ENCODE measurements at places on chromosomes 5 and 9.
A peak's percentile ranks its signal among the peaks of the same experiment; 100 is the strongest.

GRCh38 chr5:114447084-114447773 lies 85.4 kb downstream of the KCNN2 start:
- DNase-seq: peak; percentile 8

- no peak for DNase-seq
These were observed 241.4 kb upstream of the PCSK5 start for GRCh38 chr9:75649060-75649459.

DNA sequence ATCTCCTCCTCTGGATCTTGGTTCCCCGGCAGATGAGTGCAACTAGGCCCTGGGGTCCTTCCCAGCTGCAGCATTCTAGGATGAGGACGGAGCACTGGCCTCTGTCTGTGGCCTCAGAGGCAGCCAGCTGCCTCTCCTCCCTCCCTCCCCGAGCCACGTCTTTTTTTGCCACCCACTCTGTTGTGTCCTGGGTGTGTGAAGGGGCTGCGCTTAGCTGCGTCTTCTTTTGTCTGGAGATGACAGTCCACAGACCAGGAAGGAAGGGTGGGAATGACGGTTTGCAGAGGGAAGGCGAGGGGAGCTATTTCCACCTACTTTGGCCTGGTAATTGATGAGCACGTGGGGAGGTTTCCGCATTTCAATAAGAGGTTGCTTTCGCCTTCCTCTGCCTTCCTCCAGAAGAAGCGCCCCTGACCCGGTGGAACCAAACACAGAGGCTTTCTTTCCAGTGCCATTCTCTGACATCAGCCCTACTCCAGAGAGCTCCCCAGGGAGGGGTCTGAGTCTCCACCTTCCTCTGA lies 34.5 kb upstream of the GABRP start:
- DNase-seq: no peak

- no peak for DNase-seq
These were observed 45.1 kb downstream of the GLRX start for GRCh38 chr5:95777441-95777840.

- no peak for DNase-seq
These were observed 5.3 kb downstream of the DPYSL3 start for GRCh38 chr5:147504535-147504934.

- no peak for DNase-seq
These were observed 37.2 kb upstream of the SLC9A3 start for GRCh38 chr5:561408-561807.

- DNase-seq: no peak
These were observed 52.5 kb downstream of the NUP214 start for GRCh38 chr9:131177898-131178297.

DNA sequence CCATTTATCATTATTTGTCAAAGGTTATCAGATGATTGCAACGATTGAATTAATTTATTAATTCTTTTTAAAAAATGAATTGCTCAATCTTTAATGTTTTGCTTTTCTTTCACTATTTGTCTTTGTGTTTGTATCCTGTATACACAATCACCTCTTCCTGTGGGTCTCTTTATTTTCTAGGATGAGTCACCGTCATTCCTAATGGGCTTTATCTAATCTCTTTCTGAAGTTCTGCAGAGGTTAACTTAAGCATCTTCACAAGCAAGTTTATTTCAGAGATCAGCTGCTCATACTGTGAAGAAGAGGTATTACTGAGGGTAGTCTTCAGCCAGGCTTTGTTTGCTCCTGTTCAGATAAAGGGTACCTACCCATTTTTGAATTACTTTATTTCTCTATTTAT lies 323.9 kb downstream of the NNT start:
- DNase-seq: no peak

DNA sequence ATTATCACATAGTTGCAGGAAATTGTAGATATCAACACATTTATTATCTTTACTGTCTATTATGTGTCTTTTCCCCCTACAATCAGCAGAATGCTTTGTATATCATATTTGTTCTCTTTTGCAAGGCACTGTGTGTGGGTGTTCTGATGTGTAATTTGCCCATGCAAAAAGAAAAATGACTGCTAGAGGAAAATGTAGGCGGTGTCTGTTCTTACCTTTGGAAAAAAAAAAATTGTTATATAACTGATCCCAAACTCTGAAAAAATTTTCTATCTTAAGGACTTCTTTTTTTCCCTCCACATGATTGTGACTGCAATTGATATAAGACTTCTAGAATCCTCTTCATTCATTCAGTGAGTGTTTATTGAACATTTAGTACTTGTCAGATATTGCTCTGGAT lies 24.5 kb downstream of the MRPS30 start:
- DNase-seq: no peak

GRCh38 chr5:87061046-87061445 lies 206.6 kb upstream of the RASA1 start:
- DNase-seq: peak; percentile 6

DNA sequence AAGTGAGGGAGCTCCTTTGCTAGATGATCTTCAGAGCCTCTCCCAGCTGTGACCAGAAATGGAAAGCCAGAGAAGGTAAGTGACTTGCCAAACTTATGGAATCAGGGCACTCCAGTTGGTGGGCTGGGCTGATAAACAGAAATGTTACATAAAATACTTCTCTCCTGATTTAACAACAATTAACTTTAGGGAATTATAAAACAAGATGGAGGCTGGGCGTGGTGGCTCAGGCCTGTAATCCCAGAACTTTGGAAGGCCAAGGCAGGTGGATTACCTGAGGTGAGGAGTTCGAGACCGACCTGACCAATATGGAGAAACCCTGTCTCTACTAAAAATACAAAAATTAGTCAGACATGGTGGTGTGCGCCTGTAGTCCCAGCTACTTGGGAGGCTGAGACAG lies 899 bp upstream of the MED10 start:
- DNase-seq: no peak

GRCh38 chr5:81820863-81821262 lies 70.0 kb upstream of the SSBP2 start:
- no peak for DNase-seq

GRCh38 chr9:101536351-101536750 lies 2.7 kb downstream of the RNF20 start:
- peak; percentile 33 for DNase-seq

DNA sequence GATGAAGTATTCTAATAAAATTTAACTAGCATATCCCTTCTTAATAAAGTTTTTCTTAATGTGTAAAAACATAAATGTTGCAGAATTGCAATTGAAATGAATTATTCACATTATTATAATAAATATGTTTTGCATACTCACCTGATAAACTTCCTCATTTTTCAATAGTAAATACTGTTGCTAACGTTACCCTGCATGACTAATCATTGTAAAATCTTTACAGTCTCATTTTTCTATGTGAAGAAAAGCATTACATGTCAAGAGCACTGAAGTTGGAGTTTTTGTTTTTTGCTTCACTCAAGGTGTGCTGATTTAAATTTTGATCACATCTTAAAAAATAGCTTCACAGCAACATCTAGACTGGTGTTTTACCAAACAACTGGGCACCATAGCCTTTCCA lies 157.2 kb upstream of the CDH18 start:
- no peak for DNase-seq

- peak; percentile 62 for DNase-seq
These were observed 127.3 kb upstream of the PIK3R1 start for GRCh38 chr5:68088302-68088701.

DNA sequence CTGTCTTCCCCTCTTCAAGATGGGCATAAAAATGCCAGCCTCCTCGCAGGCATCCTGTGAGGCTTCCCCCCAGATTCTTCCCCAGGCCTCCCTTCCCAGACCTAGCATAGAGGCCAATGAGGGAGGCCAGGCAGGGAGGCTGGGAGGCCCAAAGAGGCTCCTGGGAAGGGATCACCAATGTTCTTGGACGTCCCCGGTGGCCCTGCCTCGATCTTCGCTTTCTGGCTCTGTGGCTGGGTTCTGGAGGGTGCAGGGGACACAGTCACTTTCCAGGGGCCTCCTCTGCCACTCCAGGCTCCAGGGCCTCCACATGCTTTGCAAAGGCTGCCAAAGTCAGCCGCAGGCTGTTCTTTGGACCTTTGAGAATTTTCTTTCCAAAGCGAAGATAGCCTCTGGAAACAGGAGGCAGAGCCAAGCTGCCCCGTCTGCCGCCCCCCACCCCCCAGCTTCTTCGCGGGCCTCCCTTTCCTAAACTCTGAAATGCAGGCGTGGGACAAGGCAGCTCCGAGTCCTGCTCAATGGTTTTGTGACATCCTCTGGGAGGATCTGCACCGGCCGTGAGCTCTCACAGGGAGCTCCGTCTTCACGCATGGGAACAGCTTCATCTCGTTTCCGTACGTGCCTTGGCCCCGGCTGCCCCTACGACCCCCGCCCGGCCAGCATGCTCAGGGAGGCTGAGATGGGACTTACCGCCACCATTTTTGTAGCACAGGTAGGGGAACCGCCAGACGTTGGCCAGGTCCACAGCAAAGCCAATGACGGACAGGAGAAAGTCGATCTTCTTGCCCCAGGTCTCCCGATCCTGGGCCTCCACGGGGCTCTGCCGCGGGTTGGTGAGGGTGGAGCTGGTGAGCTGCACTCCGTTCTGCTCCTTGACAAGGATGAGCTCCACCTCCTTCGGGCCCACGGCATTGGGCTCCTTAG lies 2.8 kb downstream of the SLC6A3 start:
- no peak for DNase-seq

DNA sequence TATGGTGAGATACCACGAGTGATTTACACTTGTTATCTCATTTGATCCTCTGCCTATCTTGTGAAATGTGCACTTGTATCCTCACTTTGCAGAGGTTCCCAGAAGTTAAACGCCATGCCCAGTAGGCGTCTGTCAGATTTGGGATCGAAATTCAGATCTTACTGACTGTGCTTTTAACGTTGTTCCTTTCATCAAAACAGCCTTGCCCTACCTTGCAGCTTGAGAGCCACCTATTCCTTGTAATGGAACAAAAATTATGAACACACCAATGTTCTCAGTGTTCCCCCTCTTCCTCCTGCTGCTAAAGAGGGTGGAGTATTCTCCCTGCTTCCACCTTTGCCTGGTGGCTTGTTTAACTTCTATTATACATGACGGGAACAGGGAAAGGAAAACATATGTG lies 257.0 kb downstream of the MSX2 start:
- no peak for DNase-seq

DNA sequence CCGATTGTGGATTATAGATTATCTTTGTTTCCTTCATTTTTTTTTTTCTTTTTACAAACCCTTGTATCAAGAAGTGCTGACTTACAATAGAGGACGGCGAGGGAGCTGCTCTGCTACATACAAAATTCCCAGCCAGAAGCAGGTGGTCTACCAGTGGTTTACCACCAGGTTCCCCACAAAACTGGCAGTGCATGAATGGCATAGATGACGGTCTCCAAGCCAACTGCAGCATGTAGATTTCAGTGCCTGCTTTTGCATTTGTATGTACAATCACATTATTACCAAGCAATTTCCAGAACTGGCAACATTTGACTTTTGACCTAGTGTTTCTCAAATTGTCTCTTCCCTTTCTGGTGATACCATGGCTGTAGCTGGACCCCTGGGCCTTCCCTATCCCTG lies 84.0 kb downstream of the ACER2 start:
- no peak for DNase-seq

- DNase-seq: no peak
These were observed 131.3 kb upstream of the ADRA1B start for GRCh38 chr5:159784993-159785392.

- no peak for DNase-seq
These were observed 89.9 kb downstream of the EHMT1 start for GRCh38 chr9:137708590-137709284.

DNA sequence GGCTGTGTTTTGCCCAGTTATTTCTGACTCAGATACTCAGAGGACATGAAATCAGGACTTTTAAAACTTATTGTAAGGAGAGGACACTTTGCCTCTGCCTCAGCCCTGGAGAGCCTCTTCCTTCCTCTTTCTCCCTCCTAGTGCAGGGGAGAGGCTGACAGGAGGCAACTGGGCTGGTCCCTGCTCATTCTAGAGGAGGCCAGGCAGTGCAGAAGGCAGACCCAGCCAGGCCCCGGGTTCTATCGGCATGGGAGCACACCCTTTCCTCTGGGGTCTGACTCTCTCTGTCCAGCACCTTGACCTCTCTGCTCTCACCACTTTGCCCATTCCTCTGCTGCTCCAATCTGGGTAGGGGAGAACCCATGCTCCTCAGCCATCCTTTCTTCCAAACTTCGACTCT lies 16.0 kb upstream of the SMIM32 start:
- no peak for DNase-seq

GRCh38 chr5:6458833-6459232 lies 10.2 kb downstream of the UBE2QL1 start:
- no peak for DNase-seq

DNA sequence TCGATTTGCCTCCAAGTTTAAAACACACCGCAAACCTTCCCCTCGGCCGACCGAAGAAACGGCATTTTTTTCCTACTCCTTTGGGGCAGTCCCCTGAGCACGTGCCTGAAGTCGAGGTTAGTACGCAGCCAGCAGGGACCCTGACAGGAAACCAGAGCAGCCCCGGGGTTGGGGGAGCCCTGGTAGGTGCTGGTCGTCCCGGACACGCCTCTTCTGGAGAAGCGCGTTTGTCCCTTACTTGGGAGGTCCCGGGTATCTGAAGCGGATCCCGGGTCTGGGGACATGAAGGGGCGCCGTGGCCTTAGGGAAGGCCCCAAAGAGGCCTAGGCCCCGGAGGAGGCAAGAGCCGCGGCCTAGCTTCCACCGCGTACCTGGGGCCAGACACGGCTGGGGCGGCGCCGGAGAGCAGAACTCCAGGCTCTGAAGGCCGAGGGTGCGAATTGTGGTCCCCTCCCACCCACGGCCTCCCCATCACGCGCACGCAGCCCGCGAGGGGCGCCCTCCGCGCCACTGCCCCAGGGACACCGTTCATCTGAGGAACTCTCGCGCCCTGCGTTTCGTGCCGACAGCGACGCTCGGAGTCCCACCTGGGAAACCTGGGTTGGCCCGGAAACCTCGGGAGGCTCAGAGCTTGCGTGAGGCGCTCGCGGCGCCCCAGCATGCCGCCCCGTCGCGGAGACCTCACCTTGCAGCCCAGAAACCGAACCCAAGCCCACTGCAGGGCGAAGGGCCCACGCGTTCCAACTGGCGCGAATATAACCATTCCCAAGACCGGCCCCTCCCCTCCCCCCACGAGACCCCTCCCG lies 10.4 kb downstream of the OTP start:
- DNase-seq: no peak

GRCh38 chr9:32171339-32171738 lies 213.1 kb upstream of the ACO1 start:
- DNase-seq: no peak

- peak; percentile 69 for DNase-seq
These were observed 38.8 kb downstream of the NFX1 start for GRCh38 chr9:33329117-33329563.

- no peak for DNase-seq
These were observed 561.2 kb upstream of the C9orf72 start for GRCh38 chr9:28134446-28134976.

GRCh38 chr9:97851446-97851883 lies 1.6 kb upstream of the FOXE1 start:
- no peak for DNase-seq

GRCh38 chr9:93965830-93966577 lies 10.8 kb upstream of the BARX1 start:
- DNase-seq: peak; percentile 2

- no peak for DNase-seq
These were observed 192.9 kb downstream of the CARTPT start for GRCh38 chr5:71912021-71912420.
